Motor neuron (in vitro differentiated cells): ENCODE measurements at places on chromosomes 11 and 22.

GRCh38 chr11:9761441-9761945, 97.6 kb downstream of the SWAP70 start:
- no peak for ATAC-seq

GRCh38 chr11:115170133-115170815, 333.9 kb downstream of the CADM1 start:
- no peak for ATAC-seq

- ATAC-seq = no peak
Observed at GRCh38 chr11:68298659-68299516, 13.5 kb upstream of the LRP5 start.

- ATAC-seq = no peak
Observed at GRCh38 chr11:2726964-2727363, 27.2 kb upstream of the KCNQ1OT1 start.

DNA sequence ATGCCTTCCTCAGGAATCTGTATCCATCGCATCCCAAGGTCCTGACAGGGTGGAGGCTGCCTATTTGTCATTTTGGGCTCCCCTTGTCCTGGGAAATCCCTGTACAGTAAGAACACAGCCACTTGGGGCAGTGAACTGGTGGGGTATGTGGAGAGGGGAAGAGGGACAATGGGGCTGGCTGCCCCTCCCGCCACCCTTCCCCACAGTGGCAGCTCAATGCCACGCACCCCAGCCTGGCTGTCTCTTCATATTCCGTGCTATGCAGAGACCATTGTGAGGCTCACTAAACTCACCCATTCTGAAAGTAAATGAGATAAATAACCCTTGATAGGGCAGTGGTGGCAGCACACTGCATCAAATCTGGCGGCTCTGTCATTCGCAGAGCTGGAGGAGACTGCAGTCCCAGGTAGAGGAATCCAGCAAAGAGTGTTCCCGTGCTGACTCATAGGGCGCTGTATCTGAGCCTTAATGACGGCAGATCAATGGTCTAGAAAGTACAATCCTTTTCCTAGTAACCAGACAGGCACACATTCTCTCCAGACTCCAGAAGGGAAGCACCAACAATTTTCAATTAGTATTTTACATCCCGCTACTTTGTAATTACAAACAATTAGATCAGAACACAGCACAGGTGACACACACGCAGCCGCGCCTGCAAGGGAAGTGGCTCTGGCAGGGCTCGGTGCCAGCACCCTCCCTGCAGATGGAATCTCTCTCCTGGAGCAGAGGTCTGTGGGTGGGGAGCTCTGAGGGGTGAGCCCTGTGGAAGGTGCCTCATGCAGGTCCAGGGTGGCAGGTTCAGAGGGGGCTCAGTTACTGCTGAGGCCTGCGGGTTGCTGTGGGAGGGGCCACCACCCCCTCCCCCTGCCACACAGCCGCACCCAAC, 167.9 kb upstream of the B3GAT1 start:
- ATAC-seq = peak; percentile 91

DNA sequence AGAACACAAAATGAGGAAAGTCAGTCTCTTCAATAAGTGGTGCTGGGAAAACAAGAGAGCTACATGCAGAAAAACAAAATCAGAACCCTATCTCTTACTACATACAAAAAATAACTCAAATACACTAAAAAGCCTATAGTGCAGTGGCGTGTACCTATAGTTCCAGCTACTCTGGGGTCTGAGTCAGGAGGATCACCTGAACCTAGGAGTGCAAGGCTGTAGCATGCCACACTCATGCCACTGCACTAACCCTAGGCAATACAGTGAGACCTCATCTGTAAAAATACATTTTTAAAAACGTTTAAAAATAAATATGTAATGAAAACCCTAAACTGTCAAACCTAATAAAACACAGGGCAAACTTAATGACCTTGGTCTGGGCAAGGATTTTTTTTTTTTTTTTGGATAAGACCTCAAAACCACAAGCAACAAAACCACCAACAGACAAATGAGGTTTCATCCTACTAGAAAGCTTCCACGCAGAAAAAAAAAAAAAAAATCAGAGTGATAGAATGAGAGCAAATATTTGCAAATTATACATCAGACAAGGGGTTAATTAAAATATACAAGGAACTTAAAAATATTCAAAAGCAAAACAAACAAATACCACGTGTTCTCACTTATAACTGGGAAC, 35.2 kb downstream of the XKR3 start:
- no peak for ATAC-seq

GRCh38 chr11:28003615-28004014, 104.3 kb downstream of the KIF18A start:
- ATAC-seq = no peak

DNA sequence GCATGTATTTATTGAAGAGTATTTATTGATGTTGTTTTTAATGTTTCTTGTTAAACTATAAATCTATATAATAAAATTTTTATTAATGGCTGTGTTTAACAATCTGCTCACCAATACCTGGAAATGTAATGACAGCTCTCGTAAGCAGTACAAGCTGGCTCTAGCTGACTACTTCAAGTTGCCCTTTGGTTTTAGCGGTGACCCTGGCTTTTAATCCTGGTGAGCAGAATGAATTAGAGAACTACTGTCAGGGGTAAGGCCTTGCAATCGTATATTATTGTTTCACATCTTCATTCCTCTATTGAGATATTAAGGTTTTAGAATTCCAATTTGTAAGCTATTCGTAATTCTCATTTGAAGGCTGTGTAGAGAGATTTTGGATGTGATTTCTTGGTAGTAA, 372.2 kb downstream of the METTL15 start:
- no peak for ATAC-seq

DNA sequence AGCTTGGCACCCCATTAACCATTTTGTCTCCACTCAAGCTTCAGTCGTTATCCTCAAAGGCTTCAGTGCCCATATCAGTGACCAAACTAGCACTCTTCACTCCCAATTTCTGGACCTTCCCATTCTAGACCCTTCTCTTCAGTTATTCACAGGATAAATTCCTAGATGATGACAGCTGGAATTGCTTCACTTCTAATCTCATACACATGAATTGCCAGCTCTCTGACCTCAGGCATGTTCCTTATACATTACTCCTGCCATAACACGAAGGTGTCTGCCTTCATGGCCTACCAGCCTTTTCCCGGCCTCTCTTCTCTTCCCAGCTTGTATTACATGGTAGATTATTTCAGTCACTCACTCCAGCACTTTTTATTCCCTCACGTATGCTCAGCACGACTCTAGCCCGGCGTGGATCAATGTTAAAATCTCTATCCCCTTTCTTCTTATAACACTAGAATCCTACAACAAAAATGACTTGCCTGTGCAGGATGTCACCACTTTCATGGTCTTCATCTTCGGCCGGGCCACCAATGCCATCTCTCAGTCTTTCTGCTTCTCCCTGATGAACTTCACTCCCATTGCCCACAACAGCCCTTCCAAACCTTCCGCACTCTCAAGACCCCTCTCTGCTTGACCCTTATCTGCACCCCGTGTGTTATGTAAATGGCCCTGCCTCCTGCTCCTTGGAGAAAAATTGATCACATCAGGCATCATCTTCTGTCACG, 36.9 kb downstream of the EIF3F start:
- ATAC-seq = no peak

DNA sequence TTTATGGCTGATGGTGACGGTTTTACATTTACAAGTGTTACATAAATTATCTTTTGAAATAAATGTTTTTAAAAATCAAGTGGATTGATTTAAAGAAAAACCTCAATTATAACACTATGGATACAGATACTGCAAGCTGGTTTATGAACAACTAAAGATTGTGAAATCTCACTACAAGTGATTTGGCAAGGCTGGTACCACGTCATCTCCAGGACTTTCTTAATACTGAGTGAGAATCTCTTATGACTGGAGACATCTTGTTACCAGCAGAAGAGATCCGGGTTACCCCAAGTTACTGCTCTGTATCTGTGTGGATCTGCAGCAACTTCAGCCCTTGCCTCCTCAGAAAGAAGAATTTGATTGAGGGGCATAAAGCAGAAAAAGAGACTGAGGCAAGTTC, 452.9 kb downstream of the MN1 start:
- ATAC-seq = no peak

DNA sequence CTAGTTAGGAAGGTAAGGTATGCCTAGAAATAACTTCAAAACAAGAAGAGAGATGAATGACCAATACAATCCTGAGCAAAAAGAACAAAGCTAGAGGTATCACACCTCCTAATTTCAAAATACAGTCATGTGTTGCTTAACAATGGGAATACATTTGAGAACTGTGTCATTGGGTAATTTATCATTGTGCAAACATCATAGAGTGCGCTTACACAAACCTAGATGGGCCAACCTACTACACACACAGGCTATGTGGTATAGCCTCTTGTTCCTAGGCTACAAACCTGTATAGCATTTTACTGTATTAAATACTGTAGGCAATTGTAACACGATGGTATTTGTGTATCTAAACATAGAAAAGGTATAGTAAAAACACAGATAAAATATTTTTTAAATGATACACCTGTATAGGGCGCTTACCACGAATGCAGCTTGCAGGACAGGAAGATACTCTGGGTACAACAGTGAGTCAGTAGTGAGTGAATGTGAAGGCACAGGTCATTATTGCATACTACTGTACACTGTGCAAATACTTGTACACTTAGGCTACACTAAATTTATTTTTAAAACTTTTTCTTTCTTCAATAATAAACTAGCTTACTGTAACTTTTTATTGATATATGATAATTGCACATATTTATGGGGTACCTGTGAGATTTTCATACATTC, 48.2 kb downstream of the STK33 start:
- no peak for ATAC-seq

DNA sequence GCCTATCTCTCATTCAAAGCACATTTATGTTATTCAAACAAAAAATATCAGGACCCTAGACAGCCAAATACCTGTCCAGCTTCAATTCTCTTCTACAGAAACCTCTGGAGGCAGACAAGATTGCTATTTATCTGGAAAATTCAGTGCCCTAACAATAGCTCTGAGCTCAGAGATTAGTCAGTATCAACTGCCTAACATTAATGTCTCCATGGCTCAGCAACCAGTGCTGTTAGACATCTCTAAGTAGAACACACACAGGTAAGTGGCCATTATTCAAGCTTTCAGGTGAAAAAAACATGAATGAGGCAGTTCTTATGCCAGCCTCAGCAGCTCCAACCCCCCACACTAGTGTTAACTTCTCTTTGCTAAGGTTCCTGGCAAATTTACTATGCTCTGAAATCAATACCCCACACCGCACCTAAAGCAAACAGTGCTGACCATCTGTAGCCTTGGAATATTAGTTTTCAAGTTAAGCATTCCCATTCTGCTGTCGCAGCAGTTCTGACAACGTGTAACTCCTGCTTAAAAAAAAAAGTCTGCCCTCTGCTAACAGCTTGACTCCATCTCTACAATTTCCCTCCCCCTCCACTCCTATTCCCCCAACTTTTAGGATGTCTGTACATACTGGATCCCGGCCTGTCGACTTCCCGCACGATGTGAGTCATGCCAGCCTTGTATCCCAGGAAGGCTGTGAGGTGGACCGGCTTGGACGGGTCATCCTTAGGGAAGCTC, 1.5 kb downstream of the RPL3 start:
- no peak for ATAC-seq

- ATAC-seq = peak; percentile 68
Observed at GRCh38 chr11:115188188-115188897, 315.9 kb downstream of the CADM1 start.

GRCh38 chr22:21695430-21696085, 29.7 kb downstream of the PPIL2 start:
- ATAC-seq = no peak

DNA sequence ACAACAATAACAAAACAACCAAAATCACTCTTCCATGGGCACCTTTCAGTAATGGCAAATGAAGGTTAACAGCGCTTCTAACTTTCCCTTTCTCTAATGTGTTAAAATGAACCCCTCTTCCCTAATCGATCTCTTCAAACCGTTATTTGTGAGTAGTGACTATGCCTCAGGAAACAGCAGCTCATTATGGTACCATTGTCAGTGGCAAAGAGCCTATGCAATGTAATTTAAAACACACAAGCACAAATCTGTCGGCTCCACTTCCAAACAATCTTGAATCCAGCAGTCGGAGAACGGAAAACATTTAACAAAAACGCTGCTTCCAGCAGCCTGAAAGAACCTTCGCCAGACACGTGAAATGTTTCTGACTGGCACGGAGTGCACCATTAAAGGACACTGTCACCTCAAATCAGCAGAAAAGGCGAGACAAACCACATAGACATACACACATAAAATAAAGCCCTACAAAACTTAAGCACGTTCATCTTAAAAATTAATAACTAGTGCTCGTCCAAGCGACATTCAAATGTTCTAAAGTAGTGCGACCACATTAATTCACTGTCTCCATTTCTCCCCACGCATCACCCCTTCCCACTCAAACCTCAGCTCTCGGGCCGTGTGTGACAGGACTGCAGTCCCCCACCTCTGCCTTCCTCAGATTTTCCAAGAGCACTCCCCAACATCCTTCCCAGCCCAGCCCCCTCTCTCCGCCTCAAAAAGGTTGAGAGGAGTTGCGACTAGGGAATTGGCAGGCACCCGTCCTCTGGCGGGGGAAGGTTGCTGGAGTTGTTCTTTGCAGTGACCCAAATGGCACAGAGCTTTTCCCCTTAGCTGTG, 748 bp downstream of the RAB30 start:
- peak; percentile 6 for ATAC-seq

- peak; percentile 93 for ATAC-seq
Observed at GRCh38 chr22:23225724-23226496, 45.6 kb downstream of the BCR start.

GRCh38 chr11:16179676-16180075, 176.7 kb downstream of the SOX6 start:
- no peak for ATAC-seq

DNA sequence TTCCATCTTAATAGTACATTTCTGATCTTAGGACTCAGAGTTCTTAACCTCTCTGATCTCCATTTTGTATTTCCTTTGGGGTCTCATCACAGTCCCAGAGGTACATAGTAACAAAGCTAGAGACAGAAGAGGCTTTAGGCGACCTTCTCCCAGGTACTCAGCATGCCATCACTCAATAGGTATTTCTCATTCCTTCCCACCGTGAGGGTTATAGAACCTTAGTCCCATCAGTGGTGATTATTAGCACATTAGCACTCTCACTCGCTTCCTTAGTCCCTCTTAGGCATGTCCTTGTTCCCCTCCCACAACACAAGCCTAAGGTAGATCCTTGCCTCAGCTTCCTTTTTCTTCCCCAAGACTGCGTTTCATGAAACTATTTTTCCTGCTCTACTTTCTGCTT, 14.7 kb downstream of the SWAP70 start:
- no peak for ATAC-seq
